NCI-H524 (cell line): ENCODE measurements at places on chromosomes 11 and 22.

GRCh38 chr11:66011785-66012303, at the start of gene CST6:
CST6 (plus strand) TSS chr11:66012008; CDS start chr11:66012045, 37 bp downstream.
- no peak for DNase-seq

DNA sequence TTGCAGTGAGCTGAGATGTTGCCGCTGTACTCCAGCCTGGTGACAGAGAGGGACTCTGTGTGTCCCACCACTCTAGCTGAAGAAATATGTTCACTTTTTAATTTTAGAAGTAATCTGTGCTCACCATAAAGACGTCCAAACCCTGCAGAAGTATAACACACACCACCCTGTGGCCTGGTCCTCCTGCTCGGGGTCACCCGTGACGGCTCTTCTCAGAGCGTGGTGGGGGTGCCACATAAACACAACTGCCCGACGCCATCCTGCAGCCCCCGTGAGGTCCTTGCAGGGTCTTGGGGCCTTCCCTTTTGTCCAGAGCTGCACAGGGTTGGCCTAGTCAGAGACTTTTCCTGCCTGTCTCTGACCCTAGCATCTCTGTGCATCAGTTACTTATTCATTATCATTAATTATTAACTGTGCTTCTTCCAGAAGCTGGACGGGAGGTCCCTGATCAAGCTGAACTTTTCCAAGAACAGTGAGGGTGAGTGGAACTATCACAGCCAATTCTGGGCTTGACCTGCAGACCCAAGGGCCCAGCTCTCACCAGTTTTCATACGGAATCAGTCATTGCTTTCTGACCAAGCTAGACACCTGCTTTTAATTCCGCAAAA, 8.9 kb downstream of the PPIL2 start:
- no peak for DNase-seq

DNA sequence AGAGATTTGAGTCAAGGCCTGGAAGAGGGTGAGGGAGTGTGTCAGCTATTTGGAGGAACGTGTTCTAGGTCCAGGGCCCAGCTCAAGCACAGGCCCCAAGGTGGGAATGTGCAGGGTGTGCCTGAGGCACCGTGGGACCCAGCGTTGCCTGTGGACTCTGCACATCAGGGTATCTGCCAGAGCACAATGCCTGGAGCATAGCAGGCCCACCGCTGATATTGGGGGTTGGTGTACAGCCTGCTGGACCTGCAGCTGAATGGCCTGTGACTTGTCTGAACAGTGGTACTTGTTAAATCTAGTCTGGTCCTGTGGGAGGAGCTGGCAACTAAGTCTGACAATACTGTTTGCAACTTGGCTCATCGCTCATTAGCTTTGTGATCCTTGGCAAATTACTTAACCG, 131.7 kb downstream of the GRIK4 start:
- DNase-seq = no peak

GRCh38 chr11:78220218-78221157, 31.8 kb downstream of the USP35 start:
- DNase-seq = no peak

DNA sequence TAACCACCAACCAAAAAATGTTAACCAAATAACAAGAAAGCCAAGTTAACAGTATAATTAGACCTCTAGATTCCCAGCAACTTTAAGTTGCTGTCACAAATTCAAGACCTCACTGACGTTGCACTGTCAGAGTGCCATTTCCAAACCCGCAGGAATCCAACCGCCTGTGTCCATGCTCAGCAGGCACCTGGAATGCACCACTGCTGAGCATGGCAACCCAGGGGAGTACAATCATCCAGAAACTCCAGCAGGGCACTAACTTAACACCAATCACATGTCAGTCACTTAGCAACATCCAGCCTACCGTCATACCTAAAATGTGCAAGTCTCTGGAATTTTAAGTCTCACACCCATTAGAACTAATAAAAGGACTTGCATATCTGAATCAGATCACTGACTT, 48.8 kb downstream of the SMCO4 start:
- no peak for DNase-seq

DNA sequence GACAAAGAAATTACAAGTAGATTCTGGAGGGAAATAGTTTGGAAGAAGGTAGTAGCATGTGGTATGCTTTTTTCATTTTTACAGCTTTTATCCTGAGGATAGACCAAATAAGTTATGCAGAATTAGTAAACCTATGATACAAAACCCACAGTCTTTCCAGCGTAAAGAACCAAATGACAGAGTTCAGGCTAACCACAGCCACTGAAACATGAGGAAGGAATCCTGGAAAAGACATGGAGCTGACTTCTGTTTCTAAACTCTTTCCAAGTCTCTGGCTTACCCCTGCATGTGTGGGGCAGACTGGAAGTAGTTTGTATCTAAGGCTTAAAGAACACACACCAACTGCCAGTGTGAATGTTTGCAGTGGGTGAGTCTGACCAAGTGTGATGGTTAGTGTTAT, 258.4 kb upstream of the TENM4 start:
- no peak for DNase-seq

DNA sequence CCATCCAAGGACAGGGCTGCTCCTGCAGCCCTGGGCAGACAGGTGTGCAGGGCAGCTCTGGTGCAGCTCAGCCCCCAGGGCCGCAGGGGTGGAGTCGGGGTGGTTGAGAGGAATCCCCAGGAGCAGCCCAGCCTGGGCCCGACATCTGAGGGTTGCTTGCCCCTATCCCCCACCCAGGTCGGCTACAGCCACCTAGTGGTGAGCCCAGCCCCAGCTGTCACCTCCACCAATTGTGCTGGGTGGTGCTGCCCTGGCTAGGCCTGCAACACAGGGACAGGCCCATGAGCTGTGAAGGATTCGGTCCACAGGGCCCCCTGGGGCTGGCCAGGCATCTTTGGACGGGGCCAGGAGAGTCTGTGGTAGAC, 29.6 kb downstream of the RTN4R start:
- peak; percentile 89 for DNase-seq

GRCh38 chr11:1072116-1072820, 2.4 kb upstream of the MUC2 start:
- no peak for DNase-seq

GRCh38 chr11:94781837-94782236, 13.7 kb downstream of the AMOTL1 start:
- no peak for DNase-seq

DNA sequence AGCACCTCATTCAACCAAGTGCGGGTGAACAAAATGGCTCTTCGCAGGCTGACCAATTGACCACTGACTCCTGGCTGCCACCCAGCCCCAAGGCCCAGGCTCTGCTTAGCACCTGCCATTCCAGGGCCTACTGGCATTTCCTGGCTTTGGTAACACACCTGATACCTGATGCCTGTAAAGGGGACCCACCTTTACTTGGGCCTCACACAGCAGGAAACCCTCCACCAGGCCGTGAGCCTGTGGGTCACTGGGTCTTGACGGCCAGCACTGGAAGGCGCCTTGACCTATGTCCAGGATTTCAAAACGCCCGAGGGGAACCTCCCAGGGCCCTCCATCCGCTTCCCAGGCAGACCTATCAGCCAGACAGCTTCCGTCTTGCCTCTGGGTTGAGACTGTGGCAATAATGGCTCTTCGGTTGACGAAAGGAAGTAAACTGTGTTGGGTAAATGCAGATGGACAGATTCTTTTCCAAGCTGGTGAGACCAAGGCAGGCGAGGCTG, 16.8 kb upstream of the TMEM184B start:
- DNase-seq = no peak

DNA sequence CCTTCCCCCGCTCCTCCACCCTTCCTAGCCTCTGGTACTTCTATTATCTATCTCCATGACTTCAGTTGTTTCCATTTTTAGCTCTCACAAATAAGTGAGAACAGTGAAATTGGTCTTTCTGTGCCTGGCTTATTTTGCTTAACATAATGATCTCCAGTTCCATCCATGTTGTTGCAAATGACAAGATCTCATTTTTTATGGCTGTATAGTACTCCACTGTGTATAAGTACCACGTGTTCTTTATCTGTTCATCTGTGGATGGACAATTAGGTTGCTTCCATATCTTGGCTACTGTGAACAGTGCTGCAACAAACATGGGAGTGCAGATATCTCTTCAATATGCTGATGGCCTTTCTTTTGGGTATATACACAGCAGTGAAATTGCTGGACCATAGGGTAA, 6.9 kb upstream of the ABCC8 start:
- no peak for DNase-seq

DNA sequence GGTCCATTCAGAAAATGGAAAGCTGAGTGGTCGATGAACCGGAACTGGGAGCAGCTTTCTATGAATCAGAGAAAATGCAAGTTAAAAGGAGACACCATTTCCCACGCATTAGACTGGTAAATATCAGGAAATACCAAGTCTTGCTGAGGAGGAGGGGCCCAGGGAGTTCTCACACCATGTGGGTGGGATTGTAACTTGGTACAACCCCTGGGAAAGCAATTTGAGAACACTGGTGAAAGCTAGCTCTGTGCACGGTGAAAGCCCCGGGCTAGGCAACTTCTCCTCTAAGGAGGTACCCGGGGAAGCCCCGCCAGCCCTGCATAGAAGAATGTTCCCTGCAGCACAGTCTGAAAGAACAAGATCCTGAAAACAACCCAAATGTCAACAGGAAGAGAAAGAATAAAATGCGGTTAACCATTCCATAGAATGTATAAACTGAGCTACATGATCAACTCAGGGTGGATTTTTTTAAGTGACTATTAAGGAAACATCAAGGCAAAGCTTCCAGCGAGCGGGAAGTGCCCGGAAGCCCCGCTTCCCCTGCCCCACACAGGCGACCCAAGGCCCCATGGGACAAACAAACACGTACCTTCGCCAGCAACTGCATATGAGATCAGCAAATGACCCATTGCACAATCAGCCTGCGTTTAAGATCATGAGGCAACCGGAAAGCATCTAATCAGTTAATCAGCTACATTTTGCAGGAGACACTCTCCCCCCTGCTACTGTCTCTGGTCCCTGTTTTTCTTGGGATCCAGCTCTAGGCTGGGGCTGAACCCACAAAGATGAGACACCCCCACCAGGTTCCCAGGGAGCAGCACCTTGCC, 11.3 kb downstream of the SHANK2 start:
- DNase-seq = no peak

- peak; percentile 36 for DNase-seq
Observed at GRCh38 chr11:131372234-131372962, 2.0 kb downstream of the NTM start.

DNA sequence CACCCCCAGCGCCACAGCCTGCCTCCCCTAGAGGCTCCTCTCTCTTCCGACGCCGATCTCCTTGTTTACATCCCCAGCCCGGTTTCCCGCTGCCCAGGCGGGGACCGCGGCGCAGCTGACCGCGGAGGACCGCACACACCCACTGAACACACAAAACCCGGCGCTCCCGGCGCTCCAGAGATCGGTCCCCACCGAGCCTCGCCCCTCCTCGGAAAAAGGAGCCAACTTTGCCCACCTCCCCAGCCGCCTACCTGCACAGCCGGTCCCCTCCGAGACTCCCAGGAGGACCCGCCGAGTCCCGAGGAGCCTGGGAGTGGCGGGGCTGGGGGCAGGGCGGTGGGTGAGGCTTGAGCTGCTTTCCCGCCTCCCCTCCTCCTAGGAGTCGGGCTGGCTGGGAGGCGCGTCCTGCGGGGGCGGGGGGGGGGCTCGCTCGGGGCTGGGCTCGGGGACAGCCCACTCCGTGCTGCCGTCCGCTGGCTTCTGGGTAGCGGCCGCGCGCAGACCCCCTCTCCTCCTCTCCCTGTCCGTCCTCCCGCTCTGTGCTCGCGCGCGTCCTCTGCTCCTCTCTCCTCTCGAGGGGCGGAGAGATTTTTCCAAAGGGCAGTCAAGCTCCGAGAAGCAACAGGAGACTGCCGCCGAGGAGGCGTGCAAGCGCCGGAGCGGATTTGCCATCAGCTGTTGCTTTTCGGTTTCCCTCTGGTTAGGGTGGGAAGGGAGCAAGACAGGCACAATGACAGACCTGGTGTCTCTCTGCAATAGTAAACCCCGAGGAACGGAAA, at the start of gene FXYD6:
Gene FXYD6 (minus strand): TSS at position 318 of the 779 bp plus-strand sequence. CDS start 33,882 bp downstream, outside the sequence.
- peak; percentile 63 for DNase-seq

DNA sequence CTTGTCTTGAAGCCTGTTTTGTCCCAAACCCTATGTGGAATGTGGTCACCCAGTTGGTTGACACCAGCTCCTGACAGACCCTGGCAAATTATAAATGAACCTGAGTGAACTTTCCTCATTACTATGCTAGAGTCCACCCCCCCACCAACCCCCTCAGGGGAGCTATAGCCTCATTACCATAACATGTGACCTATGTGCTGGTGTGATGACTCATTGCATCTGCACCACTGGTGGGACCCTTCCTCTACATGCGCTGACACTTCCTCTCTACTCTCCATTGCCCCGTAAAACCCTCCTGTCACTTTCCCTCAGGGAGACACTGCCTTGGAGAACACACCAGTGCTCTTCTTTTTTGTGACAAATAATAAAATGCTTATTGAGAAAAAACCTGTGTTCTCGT, 105.0 kb upstream of the SESN3 start:
- no peak for DNase-seq

- no peak for DNase-seq
Observed at GRCh38 chr22:43205748-43206508, 19.0 kb upstream of the TTLL12 start.

DNA sequence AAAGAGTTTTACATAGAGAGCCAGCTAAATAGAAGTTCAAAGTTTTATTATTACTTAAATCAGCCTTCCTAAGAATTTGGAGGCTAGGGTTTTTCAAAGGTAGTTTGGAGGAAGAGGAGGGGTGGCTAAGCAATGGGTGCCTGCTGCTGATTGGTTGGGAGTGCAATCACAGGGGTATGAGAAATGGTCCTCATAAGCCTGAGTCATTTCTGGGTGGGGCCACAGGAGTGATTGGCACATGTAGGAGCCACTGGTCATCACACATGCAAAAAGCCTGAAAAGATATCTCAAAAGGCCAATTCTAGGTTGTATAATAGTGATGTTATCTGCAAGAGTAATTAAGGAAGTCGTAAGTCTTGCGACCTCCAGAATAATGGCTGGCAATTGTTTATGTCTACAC, 12.9 kb downstream of the OR51L1 start:
- no peak for DNase-seq

DNA sequence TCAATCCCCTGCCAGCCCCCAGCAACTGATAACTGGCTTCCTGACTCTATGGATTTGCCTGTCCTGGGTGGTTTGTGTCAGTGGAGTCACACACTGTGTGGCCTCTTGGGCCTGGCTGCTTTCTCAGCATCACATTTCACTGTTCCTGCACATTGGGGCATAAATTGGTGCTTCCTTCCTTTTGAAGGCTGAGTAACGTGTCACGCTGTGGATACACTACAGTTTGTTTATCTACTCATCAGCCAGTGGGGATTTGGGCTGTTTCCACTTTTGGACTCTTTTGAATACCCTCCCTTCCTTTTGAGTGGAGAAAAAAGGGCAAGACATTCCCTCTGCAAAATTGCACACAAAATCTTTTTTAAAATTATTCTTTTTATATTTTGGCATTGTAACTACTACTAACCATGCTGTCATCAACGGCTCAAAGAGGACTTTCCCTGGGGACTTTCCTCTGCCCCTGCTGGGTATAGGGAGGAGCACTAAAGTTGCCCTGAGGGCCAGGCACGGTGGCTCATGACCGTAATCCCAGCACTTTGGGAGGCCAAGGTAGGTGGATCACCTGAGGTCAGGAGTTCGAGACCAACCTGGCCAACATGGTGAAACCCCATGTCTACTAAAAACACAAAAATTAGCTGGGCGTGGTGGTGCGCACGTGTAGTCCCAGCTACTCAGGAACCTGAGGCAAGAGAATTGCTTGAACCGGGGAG, 7.8 kb upstream of the CELSR1 start:
- DNase-seq = no peak
